ENCODE measurements at places on chromosomes 1 and 21.

GRCh38 chr1:5829414-5829813 is 162.8 kb downstream of the NPHP4 start:
- DNase-seq, result no peak

- DNase-seq, result no peak
Measured at GRCh38 chr21:45586289-45586858, 44.1 kb upstream of the SLC19A1 start.

DNA sequence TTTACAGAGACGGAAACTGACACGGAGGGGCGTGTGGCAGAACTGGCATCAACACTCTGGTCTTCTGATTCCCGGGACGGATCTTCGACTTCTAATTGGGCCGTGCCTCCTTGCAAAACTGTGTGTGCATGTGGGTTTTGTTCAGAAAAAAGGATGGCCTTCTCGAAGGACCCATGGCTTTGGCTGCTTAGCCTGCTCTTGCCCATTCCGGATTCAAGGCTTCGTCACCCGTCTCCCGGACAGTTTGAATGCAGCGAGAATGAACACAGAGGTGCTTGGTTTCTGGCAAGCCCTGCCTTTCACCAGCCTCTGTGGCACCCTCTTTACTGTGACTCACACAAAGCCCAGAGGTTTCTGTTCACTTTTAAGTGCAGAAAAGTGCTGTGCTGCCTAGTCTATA is 120.1 kb downstream of the PRDM2 start:
- no peak for DNase-seq

DNA sequence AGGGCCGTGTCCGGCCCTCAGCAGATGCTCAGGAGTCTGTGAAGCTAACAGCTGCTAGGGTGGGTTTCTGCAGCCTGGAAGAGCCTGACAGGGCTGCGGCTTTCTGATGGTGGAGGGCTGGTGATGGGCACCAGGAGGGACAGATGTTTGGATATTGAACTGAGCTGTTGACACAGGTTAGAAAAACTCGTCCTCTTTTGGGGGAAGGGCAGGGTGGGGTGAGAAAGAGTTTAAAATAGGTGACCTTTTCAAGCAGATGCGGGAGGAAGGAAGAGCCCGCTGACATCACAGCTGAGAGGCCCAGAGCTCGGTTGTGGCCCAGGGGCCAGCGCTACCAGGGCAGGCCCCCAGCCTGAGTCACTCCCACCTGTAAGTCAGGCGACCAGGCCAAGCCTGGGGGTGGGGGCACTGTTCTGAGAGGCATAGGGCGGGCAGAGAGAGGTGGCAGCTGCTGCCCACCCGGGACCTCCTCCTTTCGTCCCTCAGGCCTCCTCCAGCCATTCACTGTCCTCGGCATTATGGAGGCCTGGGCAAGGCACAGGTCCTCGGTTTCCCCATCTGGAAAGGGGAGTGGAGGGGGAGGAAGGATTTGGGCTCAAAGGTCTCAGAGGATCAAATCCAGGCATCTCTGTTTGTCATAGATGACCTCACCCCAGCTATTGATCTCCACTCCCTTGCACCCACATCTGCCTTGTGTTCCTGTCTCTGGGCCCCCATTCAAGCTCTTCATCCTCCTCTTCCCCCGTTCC is 32.3 kb upstream of the ID3 start:
- DNase-seq, result no peak

DNA sequence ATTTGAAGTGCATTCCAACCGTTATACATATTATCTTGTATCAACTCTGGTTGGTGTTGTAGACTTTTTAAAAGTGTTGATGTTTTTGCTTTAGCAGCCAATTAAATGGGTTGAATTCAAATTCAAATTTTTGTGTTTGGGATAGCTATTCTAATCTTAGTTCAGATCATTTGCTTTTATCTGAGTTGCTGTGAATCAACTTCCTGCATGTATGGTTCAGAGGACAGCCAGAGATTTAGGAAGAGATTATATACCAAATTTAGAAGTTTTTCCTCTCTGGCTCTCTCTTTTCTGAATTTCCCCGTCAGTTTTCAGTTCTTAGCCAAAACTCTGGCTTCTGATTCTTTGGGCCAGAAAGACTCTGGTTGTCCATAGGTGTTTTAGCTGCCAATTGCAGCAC is 415.5 kb downstream of the NUF2 start:
- no peak for DNase-seq

DNA sequence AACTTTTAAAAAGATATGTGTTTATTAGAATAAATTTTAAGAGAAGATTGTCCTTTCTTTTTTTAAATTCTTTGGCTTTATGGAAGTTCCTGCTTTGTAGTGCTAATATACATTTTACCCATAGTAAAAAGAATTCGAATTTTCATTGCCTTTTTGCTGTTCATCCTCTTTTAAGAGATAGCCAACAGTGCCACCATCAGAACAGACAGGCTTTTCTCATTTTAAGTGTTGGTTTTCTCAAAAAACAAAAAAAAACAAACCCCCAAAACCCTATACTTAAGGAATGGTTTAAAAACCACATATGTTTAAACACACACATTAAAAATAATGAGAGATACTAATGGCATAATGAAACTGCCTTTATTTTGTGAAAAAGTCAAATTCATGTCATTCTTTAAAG is 118.8 kb downstream of the NEK7 start:
- no peak for DNase-seq

- DNase-seq, result no peak
Measured at GRCh38 chr1:7768583-7768982, 2.5 kb upstream of the VAMP3 start.

- DNase-seq, result no peak
Measured at GRCh38 chr1:107858323-107858722, 106.7 kb downstream of the VAV3 start.

DNA sequence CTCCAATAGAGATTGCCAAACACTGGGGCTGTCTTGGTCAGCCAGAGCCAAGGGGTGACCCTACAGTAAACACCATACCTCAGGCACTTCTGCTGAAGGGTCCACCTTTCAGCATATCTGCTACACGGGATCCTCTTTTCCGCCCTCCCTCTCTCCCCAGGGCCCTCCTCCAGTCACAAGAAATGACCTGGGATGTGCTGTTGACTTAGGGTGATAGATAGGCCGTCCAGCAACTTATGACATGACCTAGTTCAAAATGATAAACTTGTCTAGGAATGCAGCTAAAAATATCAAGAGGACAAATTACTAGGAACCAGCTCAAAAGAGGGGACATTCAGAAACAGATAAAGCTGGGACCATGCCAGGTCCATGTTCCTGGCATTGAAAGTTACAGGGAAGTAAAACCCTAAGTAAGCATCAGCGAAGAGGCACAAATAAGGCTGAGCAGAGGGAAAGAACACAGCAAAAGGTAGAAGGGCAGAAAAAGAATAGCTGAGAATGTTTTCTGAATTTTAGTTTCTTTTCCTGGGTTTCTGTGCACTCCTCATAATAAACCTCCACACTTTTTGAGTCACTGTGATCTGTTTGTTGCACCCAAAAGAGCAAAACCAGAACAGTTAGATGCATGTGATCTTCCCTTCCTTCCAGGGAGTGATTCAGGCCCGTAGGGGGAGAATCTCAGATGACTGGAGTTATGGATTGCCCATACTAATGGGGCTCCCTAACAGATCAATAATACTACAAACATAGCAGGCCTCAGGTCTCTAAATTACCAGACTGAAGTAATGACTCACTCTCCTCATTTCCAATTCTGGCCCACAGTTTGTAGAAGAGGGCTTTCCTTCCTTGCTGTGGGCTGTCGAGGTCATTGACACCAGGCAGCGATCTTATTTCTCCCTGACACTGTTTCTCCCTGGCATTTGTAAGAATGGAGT is 48.9 kb upstream of the F3 start:
- DNase-seq, result no peak

DNA sequence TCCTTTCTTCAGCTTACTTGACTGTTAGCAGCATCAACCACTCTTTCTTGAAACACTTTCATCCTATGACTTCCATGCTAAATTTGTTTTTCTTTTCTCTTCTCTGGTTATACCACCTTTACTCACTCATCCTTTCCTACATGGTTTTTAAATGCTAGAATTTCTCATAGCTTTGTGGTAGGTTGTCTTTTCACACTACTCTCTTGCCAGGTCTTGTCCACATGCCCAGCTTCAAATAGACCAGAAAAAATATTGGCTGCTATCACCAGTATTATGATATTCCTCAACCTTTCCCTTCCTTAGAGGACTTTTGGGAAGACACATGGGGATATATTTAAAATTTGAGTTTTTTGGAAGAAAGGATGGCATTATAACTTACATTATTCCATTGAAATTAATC is 48.8 kb downstream of the PPP1R12B start:
- no peak for DNase-seq

DNA sequence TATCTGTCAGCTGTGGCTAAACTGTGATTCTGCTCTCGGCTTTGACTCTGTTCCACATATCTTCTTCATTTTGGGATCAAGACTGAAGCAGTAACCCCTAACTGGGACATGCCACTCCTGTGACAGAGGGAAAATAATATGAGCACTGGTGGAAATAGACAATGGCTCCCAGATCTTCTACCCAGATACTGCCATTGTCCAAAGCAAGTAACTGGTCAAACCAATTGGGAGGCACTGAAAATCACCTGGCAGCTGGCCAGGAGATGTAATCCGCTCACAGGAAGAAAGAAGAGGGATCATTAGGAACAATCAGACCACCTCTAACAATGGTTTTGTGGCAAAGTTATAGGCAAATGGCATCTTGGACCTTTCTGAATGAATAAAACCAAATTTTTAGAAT is 10.7 kb downstream of the SNX7 start:
- DNase-seq, result no peak

GRCh38 chr1:29800522-29800956 is 564.2 kb downstream of the PTPRU start:
- DNase-seq, result no peak

DNA sequence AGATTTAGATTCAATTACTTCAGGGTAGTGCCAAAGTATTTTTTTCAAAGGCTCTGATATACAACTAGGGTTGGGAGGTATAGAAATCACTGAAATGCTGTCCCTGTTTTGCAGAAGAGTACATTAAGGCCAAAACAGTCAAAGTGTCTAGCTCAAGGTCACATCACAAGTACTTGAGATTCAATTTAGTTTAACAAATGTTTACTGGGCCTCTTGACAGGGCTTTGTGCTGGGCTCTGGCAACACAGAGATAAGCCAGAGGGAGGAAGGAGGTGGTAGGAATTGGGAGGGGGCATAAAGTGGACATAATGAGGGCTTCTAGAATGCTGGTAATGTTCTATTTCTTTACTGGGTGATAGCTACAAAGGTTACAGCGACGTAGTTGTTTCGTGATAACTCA is 2.3 kb upstream of the SLC9A1 start:
- no peak for DNase-seq

GRCh38 chr1:80468356-80468755 is 1332.4 kb upstream of the ADGRL2 start:
- no peak for DNase-seq

GRCh38 chr1:56457756-56458375 is 121.5 kb downstream of the PLPP3 start:
- no peak for DNase-seq

- DNase-seq, result no peak
Measured at GRCh38 chr1:20476265-20477038, 9.6 kb downstream of the CAMK2N1 start.

DNA sequence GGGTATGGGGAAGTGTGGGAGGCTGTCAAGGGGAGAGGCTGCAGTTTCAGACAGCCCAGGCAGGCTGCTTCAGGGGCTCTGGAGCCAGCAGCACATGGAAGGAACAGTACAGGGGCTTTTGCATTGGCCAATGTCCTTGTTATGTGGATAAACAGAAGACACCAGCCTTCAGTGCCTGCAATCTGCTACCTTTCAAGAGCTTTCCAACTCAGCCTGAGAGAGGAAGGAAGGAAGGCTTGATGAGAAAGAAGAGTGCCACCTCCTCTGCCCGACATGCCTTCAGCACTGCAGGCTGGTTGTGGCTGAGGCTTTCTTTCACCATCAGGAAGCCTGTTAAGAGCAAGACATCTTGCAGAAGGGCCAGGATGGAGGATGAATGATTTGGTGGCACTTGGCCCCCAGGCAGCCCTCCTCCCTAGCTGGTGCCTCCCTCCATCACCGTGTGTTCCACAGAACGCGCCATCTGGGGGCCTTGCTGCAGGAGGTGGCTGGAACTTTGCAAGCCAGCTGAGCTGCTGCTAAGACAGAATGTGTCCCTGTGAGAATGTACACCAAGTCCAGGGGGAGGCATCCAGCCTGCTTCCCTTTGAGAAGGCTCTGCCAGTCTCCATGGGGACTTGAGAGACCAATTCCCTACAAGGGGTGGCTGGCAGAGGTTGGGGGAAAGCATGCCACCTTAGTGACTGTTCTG is 372.4 kb upstream of the PROX1 start:
- no peak for DNase-seq

GRCh38 chr1:42845866-42846256 is 552 bp upstream of the ZNF691 start:
- no peak for DNase-seq

DNA sequence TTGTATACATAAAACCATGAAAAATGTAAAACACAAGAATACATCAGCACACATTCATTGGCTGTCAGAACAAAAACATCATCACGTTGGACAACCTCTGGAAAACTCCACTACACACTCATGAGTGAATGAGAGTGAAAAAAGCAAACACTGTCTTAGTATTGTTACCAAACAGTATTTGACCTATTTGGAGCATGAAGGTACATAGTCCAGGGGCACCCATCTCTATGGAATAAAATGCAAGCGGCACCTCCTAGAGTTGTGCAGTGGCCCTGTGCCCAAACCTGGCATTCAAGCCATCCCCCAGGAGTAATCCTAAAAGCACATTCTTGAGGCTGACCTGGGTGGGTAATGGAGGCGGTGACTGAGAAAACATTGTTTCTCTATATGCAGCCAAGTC is 67.0 kb upstream of the SOD1 start:
- DNase-seq, result no peak

DNA sequence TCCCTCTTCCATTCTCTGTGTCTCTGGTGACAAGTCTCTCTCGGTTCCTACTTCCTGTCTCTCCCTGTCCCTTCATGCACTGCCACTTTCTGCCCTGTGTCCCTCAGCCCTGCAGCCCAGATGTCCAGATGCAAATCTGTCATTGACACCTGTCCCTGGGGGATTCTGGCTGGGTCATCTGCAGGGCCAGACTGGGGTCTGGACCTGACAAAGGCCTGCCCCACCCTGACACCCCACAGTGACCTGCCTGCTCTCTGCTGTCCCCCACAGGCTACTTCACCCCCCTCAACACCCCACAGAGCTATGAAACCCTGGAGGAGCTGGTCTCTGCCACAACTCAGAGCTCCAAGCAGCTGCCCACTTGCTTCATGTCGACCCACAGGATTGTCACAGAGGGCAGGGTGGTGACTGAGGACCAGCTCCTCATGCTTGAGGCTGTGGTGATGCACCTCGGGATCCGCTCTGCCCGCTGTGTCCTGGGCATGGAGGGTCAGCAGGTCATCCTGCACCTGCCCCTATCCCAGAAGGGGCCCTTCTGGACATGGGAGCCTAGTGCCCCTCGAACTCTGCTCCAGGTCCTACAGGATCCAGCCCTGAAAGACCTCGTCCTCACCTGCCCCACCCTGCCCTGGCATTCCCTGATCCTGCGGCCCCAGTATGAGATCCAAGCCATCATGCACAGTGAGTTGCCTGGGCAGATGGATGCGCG is 7.2 kb downstream of the THEMIS2 start:
- DNase-seq, result no peak

GRCh38 chr1:118890851-118891384 is 97.2 kb downstream of the TBX15 start:
- no peak for DNase-seq
